ENCODE measurements at places on chromosomes 5 and 9. TPM values are rescaled to one million over a fixed set of nuclear protein-coding genes. Genes with fewer than 3 reads are reported as not detected.
A peak's percentile ranks its signal among the peaks of the same experiment; 100 is the strongest.

Gene GPR150
- total RNA-seq = not detected

Gene SHOC1
- not detected for total RNA-seq

Gene TLR4
- total RNA-seq = 0.78 TPM

Gene ADAMTS16
- total RNA-seq = 27.6 TPM

Gene CDX1
- total RNA-seq = 0.68 TPM

Gene RGS7BP
- total RNA-seq = 1.0 TPM

Gene ABCA1
- total RNA-seq = 39.9 TPM

Gene PAEP
- total RNA-seq = not detected

Gene CD14
- 0.35 TPM for total RNA-seq

- no peak for DNase-seq
Measured at GRCh38 chr5:111142932-111143331, 50.8 kb downstream of the WDR36 start.

GRCh38 chr9:29213417-29214153 is 1640.3 kb upstream of the C9orf72 start:
- DNase-seq = no peak

- no peak for DNase-seq
Measured at GRCh38 chr5:37962389-37962788, 122.5 kb upstream of the GDNF start.

GRCh38 chr9:120383611-120383998 is 196.4 kb downstream of the CDK5RAP2 start:
- no peak for DNase-seq

DNA sequence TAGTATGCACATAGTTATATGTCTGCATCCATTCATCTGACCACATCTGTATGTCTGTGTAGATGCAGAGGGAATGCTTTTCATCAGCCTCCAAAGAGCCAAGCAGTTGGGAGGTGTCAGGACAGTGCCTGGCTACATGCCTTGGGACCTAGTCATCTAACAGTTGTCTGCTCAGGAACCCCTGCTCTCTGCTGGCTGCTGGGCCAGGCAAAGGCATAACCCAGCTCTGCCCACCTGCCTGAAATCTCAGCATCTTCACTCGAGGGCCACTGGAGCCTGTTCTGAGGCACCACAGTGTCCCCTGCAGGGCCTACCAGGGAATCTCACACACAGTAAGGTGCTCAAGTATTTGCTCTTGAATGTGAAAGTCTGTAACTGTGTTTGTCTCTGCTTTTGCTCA is 3.7 kb downstream of the C9orf50 start:
- no peak for DNase-seq

GRCh38 chr9:92424340-92424739 is at the start of gene OMD:
Gene OMD, minus strand, starts transcription at chr9:92424471. Its CDS starts 6,913 bp downstream, at chr9:92417558.
- no peak for DNase-seq

DNA sequence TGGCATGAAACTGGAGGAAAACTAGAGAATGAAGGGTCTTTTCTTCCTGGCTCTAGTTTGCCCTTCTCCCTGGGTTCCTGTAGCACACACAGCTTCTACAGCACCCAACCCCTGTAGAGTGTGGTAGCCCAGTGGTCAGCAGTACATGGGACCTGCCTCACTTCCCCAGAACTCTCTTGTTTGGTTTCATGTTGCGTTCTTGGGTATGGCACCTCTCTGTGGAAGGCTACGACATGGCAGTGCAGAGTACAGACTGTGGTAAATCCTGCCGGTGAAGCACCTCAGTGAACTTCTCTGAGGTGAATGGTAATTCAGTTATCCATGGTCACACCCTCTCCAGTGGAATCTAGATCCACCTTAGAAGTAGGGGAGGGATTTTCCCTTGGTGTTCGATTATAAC is 105.5 kb downstream of the TLR4 start:
- DNase-seq = no peak

DNA sequence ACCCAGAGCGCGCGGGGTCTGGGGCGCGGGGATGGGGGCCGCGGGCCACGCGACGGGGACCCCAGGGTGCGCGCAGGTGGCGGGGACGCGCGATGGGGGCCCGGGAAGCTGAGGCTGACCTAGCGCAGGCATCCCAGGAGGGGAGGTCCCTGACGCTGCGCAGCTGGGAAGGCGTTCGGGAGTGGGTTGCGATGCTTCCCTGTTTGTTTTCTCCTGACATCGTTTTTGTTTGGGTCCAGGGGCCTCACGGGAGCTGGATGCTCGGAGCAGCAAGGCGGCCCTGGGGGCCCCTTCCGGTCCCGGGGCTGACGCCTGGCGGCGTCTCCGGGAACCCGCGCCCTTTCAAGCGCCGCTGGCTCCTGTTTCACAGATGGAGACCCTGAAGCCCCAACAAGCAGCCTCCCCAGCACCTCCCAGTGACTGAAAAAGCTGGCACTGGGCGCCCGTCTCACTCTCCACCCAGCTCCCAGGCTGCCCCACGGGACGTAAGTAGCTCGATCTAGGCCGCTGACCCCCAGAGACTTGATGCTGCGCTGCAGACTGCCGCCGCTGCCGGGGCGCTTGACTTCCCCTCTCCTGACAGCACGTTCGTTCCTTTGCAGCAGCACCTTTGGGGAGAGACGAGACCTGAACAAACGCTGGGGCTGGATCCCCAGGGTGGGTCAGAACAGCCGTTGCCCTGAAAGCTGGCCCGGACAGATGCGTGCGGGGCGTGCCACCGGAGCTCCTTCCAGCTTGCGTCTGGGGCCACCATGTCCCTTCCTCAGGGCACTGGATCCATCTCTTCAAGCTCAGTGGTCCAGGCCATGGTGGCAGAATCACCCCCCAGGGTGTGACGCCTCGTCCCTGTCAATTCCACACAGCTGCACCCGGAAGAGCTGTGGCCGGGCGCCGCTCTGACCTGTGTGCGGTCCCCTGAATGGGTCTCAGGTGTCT is 593 bp downstream of the BRD3OS start:
- DNase-seq = peak; percentile 67

GRCh38 chr5:170307575-170308465 is 10.2 kb upstream of the LCP2 start:
- DNase-seq = no peak

DNA sequence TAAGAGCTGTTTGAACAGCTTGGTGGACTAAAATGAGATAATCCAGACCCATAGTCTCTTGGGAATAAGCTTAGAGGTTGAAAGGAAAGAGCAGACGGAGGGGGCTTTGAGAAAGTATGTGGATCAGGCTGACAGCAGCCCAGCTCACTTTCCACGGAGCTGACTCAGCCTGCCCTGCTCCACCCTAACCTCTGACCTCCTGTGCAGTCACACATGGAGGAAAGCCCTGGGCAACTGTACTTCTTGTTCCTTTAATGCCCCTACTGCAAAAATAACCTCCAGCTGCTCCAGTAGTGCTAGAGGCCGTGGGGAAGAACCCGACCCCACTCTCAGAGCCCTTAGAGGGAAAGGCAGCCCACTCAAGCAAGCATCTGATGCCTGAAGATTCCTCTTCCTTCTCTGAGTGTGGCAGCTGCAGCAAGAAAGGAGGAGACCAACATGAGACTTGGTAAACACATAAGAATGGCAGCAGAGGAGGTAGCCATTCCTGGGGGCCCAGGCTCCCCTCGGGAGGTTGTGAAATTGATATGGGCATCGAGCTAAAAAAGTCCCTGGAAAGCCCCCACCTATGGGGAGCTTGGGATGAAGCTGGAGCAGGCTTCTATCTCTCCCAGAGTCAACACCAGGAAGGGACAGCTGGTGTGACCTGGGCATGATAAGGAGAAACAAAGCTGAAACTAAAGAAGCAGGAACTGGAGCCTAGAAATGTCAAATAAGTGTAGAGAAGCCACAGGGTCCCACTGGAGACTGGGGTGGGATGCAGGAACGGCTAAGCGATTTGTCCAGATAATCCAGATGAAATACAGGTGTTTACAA is 204.3 kb downstream of the PIK3R1 start:
- DNase-seq = no peak

DNA sequence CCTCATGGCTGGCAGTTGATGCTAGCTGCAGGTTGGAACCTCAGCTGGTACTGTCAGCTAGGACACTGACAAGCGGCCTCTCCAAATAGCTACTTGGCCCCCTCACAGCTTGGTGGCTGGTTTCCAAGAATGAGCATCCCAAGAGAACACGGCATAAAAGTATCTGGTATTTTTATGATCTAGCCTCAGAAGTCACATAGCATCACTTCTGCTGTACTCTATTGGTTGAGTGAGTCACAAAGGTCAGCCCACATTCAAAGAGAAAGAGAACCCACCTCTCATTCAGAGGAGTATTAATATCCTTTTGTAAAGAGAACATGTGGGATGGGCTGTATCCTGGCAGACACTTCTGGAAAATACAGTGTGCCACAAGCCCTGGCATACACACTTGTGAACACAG is 6.0 kb upstream of the SIL1 start:
- DNase-seq = no peak

DNA sequence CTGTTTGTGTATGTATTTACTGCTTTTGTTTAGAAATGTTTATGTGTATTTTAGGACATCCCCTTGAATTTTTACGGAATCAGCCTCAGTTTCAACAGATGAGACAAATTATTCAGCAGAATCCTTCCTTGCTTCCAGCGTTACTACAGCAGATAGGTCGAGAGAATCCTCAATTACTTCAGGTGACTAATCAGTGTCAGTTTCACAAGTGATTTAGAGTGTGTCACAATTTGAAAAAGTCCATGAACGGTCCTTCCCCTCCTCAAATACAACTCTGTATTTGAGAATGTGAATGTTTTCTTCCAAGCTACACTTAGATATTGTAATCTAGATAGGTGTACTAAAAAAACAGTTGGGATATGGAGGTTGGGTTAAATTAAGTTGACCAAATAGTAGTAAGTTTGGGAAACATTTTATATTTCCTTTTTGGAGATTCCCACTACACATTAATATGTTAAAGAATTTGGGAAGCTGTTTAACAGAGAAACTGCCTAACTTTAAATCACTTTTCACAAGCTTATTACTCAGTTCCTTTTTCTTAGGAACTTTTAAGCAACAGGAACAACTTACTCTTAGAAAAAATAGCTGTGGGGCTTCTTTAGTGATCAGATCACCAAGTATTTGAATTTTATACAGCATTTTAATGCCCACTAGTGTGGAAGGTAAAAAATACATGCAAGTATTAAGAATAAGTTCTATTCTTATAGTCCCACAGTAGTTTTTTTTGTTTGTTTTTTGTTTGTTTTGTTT is 40.9 kb downstream of the RAD23B start:
- DNase-seq = no peak

- no peak for DNase-seq
Measured at GRCh38 chr9:126615245-126615790, 1.6 kb downstream of the LMX1B start.

- DNase-seq = no peak
Measured at GRCh38 chr5:74314906-74315305, 325.6 kb downstream of the ENC1 start.

GRCh38 chr9:96050861-96051155 is 175.3 kb downstream of the ERCC6L2 start:
- no peak for DNase-seq

GRCh38 chr5:66722686-66723085 is 126.5 kb downstream of the MAST4 start:
- DNase-seq = no peak

DNA sequence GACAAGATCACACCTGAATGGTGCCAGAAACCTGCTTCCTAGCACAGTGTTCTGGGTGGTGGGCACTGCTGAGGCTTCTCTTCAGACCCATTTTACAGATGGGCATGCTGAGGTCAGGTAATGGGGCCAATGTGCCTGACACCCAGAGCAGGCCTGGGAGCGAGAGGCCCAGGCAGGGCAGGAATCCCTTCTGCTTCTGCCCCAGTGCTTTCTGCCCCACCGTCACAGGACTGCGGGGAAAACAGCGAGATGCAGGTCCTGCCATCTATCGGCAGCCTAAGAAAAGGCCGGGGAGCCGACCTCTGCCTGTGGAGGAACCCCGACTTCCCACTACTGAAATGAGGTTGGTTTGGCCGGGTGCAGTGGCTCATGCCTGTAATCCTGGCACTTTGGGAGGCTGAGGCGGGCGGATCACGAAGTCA is 22.8 kb upstream of the RNU6ATAC start:
- DNase-seq = no peak

DNA sequence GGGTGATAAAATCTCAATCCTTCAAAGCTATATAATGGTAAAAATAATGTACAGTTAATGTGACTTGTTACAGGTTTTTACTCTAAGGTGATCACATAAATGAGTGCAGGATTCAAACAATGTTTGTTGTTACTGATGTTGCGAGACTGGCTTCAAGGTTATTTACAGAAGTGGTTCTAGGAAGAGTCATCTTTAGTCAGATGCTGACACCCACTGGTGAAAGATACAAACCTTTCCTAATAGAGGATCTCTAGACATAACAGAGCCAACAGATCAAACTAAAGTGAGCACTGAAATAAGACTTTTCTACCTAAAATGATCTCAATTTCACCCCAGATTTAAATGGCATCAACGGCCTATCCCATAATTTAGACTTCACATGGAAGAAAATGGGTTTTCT is 20.2 kb downstream of the ARSB start:
- no peak for DNase-seq

GRCh38 chr9:112186695-112187094 is 11.6 kb upstream of the SUSD1 start:
- no peak for DNase-seq

DNA sequence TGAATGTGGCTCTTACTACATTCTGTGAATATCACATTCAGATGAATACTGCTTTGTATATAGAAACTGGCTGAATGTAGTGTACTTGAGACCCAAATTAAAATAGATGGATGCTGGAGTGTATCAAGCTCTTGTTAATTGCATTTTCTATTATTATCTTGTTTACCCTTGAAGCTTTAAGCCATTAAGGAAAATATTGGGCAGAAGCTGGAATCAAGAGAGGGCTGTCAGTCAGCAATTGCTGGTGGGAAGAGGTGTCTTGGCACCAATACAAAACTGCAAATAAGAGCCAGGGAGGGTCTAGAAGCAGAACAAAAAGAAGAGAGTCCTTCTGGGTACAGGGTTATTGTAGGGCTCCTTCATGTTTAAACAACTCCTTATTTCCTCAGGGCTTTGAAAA is 38.8 kb downstream of the MUSK start:
- no peak for DNase-seq

- no peak for DNase-seq
Measured at GRCh38 chr5:134115806-134116175, 1.3 kb downstream of the TCF7 start.

- no peak for DNase-seq
Measured at GRCh38 chr5:150574818-150575547, 65.5 kb upstream of the SYNPO start.

- DNase-seq = no peak
Measured at GRCh38 chr5:6158974-6159831, 219.1 kb downstream of the MED10 start.

DNA sequence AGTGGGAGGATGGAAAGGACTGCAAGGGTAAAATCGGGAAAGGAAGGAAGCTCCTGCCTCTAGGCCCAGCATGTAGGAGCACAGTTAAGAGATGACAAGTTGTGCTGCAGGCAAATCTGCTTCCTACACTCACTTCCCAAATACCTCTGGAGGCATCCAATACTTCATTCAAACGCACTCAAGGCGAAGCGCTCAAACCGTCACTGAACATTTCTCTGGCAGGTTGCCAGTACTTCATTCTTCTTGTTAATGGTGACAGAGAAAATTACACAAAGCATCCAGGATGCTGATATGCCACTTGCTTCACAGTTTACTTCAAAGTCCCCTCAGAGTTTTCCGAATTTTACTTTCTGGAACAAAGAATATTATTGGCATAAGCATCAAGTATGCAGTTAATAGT is 59.8 kb downstream of the NREP start:
- DNase-seq = peak; percentile 34
